ENCODE measurements at places on chromosomes 1 and 21.

- DNase-seq, result no peak
Measured at GRCh38 chr21:31159808-31160207, 121.5 kb upstream of the KRTAP19-8 start.

- DNase-seq, result no peak
Measured at GRCh38 chr1:6294890-6295556, 34.1 kb upstream of the GPR153 start.

GRCh38 chr21:39681257-39681656 is 63.7 kb upstream of the IGSF5 start:
- DNase-seq, result no peak

GRCh38 chr1:196515904-196516303 is 92.3 kb downstream of the KCNT2 start:
- DNase-seq, result no peak

GRCh38 chr21:31398574-31398973 is 54.5 kb upstream of the TIAM1 start:
- no peak for DNase-seq

DNA sequence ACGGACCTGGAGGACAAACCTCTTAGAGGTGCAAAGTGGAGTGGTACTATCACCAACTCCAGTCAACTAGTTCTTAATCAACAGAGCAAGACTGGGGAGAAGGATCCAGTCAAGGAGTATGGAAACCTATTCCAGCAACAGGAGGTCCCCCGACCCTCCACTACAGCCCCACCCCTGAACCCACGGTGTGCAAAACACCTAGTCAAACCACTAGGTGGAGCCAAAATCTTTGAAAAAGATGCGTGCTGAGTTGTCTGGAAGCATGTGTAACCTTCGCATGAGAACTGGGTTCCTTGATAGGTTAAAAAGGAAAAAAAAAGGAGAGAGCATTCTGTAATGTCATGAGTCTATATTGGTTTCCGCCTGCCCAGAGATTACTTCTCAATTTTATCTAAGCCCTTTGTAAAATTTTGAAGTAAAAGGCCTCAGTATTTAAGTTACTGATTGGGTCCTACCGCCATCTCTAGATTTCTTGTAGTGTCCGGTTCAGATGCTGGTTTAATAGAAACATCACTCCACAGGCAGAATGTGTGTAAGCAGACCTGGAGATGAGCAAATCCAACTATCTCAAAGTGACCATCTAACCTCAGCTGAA is 81.9 kb upstream of the HAO2 start:
- no peak for DNase-seq

GRCh38 chr1:44264451-44264771 is 51.1 kb downstream of the DMAP1 start:
- no peak for DNase-seq

DNA sequence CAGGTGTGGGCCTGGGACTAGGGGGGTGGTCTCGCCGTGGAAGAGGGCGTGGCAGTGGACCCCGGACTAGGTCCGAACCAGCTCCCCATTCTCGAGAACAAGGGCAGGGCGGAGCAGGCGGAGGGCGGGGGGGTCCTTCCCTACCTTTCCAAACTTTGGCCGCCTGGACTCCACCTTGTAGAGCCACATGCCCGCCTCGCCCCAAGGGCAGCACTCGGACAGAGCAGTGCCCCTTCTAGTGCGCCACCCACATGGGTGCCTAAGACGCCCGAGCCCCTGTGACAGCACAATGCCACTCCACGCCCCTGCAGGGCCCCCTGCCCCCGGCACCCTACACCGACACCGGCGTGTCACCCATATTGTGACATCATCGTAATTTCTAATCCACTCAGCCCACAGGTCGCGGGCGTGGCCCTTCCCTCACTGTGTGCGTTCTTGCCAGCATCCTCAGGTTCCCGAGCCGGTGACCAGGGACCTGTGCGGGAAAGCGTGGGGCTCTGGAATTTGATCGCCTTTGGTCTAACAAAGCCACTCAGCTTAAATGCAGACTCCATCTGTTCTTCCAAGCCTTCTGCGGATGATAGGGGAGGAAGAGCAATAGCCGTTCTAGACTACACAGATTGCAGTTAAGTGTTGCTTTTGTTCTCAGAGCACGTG is 553 bp upstream of the STMN1 start:
- DNase-seq, result no peak

GRCh38 chr1:53682881-53683280 is 56.1 kb downstream of the GLIS1 start:
- no peak for DNase-seq

DNA sequence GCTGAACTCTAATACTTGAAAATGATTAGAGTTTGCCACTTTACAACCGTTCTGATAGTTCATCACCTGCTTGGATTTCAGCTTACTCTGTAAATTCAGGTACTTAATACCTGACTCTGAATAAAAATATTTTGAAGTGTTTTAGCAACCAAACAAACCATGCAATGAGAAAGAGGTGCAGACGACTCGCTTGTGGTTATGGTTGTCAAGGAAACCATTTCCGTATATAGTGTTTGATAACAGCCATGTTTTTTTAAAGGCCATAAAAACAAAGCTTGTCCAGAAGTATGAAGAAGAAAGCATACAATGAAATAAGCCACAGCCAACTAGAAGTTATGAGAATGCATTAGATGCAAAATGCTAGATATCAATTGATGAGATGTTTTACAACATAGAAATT is 167.2 kb upstream of the HMCN1 start:
- no peak for DNase-seq

DNA sequence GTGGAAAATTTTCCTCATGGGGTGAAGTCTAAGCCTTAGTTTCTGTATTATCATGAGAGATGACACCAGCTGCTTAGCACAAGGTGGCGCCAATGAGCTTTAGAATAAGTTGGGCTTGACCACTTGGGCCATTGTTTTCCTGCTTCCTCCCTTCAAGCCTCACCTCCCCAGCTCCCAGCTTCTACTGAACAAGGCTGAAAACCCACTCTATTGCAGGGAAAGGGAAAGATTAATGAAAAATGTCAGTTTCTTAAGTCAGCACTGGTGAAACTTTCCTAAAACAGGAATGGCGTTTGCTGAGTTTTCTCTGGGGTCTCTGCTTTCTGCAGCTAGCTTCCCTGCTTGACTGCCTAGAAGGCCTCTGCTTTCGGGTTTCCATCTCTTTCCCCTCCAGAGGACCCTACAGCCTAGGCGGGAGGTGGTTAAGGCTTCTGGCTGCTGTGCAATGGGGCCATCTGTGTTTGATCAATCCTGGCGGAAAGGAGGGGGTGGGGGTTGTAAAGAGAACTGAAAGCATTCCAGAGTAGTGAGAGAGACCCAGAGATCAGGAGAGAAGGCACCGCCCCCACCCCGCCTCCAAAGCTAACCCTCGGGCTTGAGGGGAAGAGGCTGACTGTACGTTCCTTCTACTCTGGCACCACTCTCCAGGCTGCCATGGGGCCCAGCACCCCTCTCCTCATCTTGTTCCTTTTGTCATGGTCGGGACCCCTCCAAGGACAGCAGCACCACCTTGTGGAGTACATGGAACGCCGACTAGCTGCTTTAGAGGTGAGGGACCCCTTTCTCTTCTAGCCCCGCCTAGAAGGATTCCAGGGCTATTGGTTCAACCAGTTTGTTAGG is at the start of gene OLFML3:
Gene OLFML3, plus strand, starts transcription at position 612 of the 840 bp plus-strand sequence. Its CDS starts 43 bp downstream, at position 655.
- peak; percentile 62 for DNase-seq

DNA sequence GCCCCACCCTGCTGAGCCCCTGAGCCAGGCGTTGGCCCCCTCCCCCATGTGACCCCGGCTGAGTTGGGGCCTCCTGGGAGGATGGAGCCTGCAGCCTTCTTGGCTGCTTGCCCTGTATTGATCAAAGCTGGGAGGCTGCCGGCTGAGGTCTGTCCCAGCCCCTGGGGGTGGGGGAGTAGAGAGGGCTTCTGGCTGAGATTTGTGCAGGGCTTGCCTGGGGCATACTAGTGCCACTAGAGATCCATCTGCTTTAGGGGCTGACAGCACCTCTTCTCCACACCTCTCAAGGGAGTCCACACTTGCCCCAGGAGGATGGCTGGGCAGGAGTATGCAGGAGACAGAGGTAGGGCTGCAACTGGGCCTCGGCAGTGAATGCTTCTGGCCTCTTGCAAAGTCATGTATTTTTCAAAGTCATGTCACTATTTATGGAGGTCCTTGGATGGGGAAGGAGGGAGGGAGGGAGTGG is 53.6 kb upstream of the SSBP3 start:
- no peak for DNase-seq

DNA sequence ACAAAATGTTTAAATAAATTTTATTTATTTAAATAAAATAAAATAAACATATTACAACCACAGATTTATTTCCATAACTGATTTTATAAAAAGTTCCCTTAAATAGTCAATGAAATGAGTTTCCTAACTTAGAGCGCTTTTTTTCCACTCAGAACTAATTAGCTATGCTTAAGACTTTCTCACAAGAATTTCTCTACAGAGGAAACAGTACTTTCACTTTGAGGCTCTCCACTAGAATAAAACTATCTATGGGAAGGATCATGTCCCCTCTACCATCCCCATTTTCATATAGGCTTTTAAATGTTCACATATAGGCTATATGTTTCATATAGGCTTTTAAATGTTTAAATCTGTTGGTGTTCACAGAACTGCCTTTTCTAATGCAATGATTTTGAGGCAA is 40.0 kb upstream of the DPH5 start:
- no peak for DNase-seq

DNA sequence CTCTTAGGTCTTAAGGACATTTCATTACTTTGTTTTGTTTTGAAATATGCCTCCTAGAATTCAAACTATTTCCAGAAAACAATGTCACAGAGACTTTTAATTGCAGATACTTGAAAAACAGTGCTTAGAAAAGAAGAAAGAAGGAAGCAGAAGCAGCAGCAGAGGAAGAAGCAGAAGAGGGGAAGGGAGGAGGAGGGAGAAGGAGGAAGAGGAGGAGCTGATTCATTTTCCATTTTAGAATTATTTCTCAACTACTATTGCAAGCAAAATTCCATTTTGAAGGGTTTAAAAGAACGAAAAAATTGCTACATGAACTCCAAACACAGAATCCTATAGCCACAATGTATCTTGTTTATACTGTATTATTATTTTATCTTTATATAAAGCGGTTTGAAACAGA is 13.9 kb downstream of the RC3H1 start:
- no peak for DNase-seq

DNA sequence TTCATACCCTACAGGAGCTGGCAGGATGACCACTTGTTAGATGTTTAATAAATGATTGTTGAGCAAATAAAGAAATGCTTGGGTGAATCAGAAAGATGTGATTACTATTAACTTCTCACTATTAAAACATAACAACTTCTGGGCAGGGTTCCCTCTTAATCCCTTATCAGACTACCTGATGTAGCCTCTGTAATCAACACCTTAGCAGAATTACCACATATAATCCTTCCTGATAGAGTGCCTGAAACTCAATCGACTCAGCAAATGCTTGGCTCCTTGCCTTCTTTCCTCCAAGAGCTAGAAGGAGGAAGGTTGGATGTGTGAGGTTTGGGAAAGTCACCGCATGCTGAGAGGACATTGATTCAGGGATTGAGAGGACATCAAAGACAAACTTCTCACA is 34.8 kb upstream of the DSCAM start:
- no peak for DNase-seq

GRCh38 chr1:185317886-185318310 is 855 bp upstream of the IVNS1ABP start:
- DNase-seq, result no peak

GRCh38 chr1:184866991-184867788 is 107.1 kb downstream of the NIBAN1 start:
- no peak for DNase-seq

DNA sequence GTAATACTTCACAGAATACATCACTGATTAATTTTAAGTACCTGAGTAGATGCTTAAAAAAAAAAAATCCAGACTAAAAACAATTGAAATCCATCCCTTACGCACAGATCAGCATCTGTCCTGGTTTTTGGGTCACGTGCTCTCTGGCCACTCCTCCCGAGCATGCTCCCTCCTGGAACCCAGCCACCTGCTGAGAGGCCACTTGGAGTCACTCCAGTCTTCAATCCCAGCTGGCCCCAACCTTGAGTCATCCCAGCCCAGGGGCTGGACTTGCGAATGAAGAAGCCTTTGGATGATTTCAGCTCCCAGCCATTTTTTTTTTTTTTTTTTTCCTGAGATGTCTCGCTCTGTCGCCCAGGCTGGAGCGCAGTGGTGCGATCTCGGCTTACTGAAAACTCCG is 8.9 kb downstream of the MAP1LC3C start:
- DNase-seq, result peak; percentile 48

DNA sequence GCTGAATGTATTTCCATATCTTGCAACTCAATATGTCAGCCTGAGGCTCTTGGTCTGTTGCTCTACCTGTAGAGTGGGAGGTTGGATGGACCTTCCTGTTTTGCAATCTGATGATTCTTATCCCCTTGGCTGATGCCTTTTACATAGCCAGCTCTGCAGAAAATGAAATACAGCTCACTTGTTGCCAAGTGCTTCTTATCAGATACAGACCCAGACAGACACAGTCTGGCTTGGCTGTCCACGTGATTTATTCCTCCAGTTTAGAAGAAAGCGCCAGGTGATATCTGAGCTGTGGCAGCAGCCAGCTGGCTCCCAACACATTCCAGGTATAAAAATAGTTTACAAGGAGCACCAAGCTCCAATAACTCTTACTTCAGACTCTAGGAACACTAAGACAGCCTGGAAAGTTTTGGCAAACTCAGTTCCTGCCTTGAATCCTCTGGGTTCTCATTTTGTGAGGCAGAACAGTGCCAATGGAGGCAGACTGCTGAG is 479.2 kb upstream of the USP24 start:
- no peak for DNase-seq

DNA sequence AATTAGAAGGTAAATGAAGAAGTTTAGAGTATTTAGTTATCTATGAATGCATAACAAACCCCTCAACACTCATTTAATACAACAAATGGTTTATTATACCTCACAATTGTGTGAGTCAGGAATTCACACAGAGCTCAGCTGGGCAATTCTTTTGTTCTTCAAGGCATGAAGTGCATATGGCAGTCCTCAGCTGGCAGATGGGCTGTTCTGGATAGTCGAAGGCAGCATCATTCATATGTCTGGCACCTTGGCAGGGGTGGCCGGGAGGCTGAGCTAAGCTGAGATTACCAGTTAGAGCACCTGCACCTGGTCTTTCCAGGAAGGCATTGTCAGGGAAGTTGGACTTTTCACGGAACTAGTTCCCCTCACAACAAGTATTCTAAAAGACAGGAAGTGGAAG is 286.2 kb upstream of the DUSP10 start:
- no peak for DNase-seq

- DNase-seq, result no peak
Measured at GRCh38 chr1:235504122-235504493, at the start of gene B3GALNT2. Gene B3GALNT2, minus strand, starts transcription at chr1:235504452. Its CDS starts 200 bp downstream, at chr1:235504252.

GRCh38 chr21:41933313-41934079 is 20.3 kb downstream of the C2CD2 start:
- no peak for DNase-seq

Measured in occipital lobe (tissue), 3 donors.